ENCODE measurements at places on chromosomes 6 and 20.

DNA sequence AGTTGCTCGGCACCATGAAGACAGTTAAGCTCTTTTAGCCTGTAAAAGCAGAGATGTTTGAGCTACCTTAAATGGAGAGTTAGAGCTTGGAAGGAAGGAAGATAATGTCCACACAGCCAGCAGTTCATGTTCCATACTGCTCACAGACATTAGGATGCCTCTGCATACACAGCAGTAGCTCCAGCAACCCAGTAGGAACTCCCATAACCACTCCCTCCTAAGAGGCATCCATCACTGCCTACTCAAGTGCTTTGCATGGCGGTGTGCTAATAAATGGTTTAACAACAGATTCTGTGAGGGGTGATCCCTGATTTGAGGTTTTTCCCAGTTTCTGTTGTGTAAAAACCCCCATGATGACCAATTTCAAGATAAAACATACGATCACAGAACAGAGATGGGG, 286.4 kb downstream of the HACE1 start:
- no peak for DNase-seq

DNA sequence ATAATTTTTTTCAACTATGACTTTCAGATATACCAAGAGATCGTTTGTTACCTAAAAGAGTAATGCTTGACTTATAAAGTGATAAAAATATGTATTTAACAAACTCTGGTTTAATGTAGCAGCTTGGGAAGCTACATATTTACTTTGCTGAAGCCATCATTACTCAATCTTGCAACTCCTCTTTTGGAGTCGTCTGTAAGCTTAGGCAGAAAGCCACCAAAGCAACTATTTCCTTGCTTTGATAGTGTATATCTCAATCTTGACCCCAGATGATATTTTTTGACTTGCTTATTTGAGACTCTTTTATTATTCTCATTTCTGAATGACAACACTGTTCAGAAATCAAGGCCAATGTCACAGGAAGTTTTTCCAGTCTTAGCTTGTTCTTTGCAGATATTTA, 183.0 kb downstream of the SAMD5 start:
- no peak for DNase-seq

DNA sequence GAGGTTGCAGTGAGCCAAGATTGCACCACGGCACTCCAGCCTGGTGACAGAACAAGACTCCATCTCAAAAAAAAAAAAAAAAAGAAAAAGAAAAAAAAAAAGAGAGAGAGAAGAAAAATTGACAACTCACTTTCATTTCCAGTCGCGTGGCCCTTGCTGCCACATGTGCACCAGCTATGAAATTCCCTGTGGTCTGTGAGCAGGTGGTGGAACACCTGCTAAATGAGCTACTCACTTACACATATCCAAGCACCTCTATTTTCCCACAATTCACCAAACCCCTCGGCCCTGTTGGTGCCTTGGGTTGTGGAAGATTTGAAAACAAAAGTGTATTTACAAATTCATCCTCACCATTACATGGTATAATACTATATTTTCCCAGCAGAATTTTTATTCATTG, 105.2 kb upstream of the ASF1A start:
- DNase-seq: no peak

- DNase-seq: no peak
These were observed 603.4 kb downstream of the MMUT start for GRCh38 chr6:48859562-48860123.

DNA sequence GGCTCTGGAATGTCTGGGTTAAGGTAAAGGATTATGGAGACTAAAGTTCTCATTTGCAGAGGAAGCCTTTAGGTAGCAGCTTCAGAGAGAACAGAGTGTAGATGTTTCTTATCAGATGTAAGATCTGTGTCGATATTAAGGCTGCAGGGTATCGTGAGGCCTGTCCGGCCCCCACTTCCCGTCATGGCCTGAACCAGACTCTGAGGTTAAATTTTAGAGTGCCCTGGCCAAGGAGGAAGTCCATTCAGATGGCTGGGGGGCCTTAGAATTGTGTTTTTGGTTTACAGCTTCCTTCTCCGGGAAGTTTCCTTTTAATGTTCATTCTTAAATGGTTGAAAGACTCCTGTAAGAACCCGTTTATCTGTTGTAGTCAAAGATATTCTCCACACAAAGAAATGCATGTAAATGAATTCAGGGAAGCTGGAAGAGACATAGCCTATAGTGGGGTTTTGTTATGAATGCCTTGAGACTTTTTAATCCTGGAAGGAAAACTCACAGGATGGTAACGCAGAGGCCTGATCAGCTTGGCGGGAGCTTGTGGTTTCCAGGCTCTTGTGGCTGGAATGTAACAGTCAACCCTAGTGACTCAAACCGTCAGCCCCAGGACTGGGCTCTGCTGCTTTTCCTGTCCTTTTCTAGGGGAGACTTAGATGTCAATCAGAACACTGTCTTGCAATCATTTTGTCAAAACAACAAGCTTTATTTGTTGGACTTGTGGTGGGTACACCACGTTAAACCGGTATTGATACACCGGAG, 34.7 kb downstream of the KIF25 start:
- no peak for DNase-seq

DNA sequence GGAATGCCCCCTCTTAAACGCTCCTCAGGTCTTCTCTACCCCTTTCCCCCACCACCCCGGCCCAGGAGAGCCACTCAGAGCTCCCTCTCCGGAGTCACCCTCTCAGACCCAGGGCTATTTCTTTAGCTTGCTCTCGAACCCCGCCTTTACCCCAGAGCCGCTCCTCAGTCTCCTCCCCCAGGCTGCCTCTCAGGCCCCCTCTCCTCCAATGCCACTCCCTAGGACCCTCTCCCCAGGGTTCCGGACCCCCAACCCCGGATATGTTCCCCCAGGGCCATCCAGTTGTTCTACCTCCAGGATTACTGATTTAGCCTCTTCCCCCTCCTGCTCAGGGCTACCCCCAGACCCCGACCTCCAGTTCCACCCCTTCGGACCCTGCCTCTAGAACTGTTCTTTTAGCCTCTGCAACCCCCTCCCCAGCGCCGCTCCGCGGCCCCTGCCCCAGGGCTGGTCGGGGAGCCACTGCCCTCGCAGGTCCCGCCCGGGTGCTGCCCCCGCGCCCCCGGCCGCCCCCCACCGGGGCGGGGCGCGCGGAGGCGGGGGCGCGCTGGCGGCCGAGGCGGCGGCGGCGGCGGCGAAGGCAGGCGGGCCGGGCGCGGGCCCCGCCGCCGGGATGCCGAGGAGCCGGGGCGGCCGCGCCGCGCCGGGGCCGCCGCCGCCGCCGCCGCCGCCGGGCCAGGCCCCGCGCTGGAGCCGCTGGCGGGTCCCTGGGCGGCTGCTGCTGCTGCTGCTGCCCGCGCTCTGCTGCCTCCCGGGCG, at the start of gene MMP24:
Gene MMP24 (plus strand): TSS at position 565 of the 758 bp plus-strand sequence. CDS start 49 bp downstream, at position 614.
- DNase-seq: peak; percentile 18

DNA sequence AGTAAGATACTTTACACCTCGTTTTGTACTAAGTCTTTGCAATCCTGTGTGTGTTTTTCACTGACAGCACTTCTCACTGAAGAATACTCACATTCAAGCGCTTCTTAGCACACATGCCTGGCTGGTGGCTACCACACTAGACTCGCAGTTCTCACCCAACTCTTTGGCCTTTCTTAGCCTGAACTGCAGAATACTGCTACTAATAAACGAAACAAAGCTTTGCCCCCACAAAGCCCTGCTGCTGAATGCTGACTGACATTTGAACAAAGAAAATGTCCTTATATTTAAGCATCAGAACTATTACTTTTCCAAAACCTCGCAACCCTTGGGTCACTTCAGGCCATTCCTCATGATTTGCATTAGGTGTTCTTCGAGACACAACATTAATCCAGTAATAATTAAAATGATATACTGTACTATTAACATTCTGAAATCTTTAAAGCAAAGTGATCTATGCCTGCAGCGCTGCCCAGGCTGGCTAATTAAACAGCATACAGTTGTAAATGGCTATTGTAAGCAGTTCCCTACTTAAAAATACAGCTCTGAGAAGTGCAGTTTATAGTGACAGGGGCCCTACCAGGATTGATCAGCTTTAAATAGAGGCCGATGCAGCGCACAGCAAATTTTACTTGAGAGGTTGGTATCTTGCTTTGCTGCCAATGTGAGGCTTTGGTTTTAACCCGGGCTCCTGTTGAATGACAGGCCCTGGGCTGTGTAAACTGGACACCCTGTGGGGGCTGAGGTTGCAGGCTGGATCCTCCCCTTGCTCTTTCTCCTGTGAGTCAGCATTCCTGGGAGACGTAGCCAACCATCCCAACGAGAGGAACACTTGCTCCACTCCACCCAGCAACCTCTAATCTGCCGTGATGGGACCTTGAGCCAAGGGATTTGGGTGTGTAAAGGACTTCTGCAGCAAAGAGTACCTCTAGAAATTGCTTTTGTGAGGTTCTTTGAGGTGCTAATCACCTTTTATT, 899.0 kb downstream of the TFAP2A start:
- DNase-seq: no peak

DNA sequence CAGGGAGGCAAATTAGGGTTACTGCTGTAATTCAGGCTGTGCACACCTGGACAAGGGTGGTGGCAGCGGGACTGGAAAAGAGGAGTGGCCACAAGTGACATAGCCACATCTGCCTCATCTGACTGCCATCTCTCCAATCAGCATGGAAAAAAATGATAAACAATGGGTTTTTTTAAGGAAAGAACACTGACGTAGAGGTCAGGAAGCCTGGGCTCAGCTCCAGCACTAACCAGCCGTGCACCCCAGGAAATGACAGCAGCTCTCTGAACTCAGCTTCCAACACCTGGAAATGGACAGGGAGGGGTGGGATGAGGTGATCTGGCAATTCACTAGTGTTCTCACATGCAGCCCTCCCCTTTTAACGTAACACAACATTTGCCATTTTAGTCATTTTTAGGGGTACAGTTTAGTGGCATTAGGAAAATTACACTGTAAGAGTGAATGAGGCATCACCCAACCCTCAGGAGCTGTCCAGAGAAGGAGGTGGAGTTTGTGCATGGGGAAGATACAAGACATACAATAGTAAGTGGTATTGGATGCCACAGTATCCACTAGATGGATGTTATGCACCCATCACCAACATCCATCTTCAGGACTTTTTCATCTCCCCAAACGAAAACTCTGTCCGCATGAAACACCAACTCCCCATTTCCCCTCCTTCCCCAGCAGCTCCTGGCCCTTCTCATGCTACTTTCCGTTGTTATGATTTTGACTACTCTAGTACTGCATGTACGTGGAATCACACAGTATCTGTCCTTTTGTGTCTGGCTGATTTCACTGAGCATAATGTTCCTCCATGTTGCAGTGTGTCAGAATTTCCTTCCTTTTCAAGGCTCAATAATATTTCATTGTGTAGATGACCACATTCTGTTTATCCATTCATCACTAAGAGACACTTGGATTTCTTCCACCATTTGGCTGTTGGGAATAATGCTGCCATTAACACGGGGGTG, 215.5 kb upstream of the ECI2 start:
- no peak for DNase-seq

DNA sequence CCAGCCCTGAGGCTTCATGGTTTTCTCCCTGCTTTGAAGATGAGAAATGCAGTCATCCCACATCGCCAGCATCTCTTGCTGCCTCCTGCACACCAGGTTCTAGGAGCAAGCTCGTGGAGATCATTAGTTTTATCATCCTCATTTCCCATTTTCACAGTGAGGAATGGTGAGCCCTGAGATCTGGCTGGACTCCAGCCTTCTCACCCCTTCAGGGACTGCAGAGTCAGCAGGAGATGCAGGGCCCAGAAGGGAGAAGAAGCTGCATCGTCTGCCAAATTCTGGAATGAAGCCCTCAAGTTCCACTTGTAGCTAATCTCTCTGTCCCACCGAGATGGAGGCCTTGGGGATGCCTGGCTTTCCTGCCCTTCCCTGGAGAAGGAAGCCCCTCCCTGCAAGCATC, 216.8 kb downstream of the TAF4 start:
- no peak for DNase-seq

DNA sequence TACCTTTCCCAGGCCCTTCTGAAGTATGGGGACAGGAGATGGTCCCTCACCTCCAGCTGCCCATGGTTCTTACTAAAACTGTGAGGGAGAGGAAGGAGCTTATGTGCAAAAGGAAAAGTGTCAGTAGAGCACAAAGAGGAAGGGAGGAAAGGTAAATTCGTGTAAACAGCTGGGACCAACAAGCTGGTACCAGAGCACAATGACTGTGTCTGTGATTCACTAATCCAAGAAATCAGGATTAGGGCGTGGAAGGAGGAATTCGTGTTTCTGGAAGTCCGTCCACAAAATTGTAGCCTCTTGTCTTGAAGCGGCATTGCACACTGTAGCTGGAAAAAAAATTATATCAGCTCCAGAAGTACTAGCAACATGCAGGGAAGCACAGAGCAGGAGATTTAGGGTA, 129.0 kb upstream of the RREB1 start:
- no peak for DNase-seq

DNA sequence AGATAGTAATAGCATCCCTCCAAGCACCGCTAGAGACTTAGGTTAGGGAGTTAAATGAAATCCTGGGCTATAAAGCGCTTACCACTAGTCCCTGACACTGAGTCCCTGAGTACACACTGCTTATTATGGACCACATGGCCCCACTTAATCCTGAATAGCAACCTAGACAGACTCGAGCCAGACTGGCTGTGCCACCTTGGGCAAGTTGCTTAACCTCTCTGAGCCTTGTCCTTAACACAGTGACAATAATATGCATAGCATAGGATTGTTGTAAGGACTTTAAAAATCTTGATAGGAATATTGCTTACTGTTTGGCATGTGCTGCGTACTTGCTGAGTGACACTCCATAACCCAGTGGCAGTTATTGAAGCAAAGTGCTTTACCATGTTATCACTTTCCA, 125.6 kb upstream of the SASH1 start:
- no peak for DNase-seq

- no peak for DNase-seq
These were observed 306.0 kb downstream of the FARS2 start for GRCh38 chr6:5567352-5567751.

- DNase-seq: no peak
These were observed 102.9 kb downstream of the ADGRG6 start for GRCh38 chr6:142404751-142405150.

DNA sequence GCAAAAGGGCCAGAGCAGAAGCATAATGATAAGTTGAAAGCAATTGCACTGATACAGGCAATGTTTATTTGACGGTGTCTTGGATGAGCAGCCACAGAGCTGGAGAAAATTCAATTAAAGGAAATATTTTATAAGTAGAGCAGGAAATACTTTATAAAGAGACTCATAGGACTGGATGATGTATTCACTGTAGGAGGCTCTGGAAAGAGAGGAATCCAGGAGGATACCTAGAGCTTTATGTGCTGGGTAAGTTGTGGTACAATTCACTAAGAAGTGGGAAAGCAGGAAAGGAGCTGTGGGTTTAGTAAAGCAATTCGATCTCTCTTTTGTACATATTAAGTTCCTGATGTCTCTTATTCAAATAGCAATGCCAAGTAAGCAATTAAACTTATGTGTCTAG, 86.3 kb downstream of the C6orf118 start:
- no peak for DNase-seq

- DNase-seq: peak; percentile 17
These were observed 19.5 kb upstream of the RSPH4A start for GRCh38 chr6:116596815-116597214.

GRCh38 chr20:62364911-62365736, 2.0 kb downstream of the LAMA5 start:
- no peak for DNase-seq

Measured in endothelial cell (in vitro differentiated cells).